ENCODE measurements at places on chromosomes 1 and 21.

DNA sequence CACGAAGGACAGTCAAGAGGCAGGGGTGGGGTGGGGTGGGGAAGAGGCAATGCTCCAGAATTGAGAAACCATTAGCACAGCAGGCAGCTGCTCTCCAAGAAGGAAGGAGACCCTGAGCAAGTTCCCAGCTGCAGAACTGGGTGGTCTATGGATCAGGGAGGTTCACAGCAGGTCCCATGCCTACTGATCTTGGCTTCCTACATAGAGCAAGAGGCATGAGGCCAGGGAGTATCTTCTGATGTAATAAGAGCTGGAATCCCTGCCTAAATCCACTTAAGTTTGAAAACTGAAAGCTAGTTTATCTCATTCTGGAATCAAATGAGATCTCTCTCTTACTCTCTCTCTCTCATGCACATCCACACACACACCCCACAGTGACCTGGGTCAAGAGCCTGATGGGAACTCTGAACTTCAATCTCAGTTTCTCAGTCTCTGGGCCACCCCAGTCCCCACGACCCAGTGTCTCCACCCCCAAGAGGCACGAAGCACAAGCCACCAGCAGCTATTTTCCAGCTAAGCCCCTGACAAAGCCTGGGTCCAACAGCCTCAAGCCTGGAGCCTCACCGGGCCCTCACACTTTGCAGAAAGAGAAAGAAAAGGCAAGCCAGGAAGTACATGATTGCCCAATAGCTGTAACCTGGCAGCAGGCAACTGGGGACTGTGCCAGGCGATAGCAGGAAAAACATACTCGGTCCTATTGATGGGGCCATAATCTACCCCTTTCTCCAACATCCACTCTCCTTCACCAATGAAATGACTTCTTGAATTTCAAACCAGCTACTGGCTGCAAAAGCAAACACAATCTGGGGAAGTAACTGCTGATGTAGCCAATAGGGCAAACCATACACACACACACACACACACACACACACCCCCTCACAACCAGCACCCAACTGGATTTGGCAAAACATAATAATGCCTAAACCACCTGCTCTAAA is 2.2 kb downstream of the NUAK2 start:
- DNase-seq, result peak; percentile 99

GRCh38 chr1:228884615-228885566 is 149.6 kb downstream of the RHOU start:
- DNase-seq, result no peak

DNA sequence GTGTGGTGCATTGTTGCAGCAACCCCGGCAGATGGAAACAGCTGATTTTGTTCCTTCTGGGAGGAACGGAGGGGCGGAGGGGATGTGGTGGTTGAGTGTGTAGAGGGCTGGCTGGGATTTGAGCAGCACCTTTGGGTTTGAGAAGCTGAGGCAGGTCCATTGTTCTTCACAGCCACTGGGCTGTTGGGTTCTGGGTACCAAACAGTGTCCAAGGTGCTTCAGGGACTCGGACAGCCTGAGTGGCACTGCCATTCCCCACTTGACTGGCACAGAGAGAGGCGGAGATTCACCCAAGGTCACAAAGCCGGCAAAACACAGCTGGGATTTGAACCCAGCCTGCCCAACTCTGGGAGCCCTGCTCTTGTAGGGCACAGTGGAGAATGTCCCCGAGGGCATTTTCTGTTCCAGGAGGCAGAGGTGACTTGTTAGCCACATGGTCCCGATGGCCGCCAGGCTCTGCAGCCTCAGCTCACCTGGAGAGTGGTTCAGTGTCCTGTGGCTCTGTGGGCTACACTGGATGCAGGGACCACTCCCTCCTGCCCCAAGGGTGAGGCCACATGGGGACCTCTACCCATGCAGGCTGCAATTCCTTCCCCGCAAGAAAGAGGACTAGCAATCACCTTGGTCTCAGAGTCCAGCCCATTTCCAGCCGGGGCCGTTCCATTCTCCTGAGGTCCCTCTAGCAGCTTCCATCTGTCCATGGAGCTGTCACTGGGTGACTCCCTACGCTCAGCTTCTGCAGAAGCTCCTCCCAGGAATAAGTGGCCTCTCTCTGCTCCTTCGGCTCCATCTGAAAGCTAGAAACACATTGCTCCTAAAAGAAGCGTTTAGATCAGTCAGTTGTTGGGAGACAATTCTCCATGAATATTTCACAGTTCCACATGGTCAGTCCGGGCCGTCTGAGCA is 31.2 kb upstream of the C1orf174 start:
- no peak for DNase-seq

- DNase-seq, result no peak
Observed at GRCh38 chr1:185342017-185342416, 25.0 kb upstream of the IVNS1ABP start.

DNA sequence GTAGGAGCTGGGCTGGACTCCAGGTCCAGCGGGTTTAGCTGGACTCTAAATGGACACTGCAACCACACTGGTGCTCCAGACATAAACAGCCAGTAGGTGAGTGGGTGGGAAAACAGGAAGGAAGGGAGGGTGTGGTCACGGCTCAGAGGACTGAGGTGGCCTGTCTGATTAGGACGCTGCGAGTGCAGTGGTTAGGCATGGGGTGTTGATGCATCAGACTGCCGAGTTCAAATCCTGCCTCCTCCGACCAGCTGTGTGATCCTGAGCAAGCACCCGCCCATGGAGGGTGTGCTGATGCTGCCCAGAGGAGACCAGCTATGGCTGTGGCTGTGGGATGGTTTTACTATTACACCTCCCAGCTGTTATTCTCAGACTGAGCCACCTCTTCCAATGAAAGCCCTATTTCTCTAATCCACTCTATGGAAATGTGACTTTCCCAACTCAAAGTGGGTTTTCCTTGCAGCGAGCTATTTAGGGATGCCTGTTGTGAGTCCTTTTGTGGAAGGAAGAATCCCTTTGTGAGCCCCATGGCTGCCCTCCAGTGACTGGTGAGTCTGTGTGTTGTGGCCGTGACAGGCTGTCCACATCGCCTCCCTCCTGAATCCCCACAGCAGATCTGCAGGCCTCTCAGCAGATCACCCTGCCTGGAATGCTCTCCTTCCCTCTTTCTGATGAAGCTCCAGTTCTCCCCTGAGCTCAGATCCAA is 56.6 kb upstream of the EDN2 start:
- DNase-seq, result no peak

DNA sequence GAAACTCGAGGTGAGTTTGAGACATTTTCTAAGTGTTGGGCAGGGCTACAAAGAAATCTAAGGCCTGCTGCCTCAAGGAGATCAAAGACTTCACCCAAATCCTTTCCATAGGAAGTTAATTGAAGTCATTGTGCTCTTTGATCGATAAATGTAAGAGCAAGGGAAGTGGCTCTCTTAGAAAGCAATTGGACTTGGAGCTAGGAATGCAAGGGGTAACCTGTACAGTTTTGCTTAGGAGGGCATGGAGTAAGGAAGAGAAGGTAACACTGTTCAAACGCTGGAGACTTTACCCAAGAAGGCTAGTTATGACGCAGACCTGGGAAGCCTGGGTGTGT is 418.0 kb upstream of the PROX1 start:
- no peak for DNase-seq

- no peak for DNase-seq
Observed at GRCh38 chr1:183277821-183278738, 92.0 kb downstream of the LAMC2 start.

All from NCI-H1092 treated with DMSO at 0.1 percent for 48 hours (cell line).